Esophagus squamous epithelium (tissue), 5 donors: ENCODE measurements at places on chromosomes 5 and 9.

- no peak for DNase-seq
Observed at GRCh38 chr9:75504721-75505120, 385.8 kb upstream of the PCSK5 start.

DNA sequence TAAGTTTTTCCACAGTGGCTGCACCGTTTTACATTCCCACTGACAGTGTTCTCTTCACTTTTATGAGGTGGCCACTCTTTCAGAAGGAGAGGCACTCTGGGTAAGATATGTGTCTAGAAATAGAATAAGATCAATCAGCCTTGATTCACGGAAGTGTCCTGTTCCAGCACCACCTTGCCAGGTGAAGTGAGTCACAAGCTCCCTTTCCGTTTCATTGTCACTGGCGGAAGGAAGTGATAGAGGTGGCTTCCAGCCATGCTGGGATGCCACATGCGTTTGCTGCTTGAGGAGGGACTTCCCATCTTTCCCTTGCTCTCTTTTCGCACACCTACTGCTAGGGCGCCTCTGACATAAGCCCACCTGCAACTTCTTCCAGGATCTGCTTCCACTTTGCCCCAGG, 217.1 kb downstream of the PIK3R1 start:
- no peak for DNase-seq

- no peak for DNase-seq
Observed at GRCh38 chr5:119359737-119360413, 4.1 kb downstream of the TNFAIP8 start.

DNA sequence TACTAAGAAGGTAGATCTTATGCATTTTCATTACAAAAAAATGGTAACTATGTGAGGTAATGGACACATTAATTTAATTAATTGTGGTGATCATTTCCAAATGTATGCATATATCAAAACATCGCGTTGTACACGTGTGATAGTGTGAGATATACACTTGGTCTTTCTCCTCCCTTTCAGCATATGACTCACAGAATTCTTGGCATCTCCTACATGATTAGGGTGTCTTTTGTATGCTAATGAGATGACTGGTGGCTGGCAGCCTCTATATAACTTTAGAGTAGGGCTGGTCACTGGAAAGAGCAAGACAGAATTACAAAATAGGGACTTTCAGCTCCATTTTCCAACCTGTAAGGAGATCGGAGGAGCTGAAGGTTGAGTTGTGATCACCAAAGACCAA, 1167.6 kb downstream of the CDH12 start:
- DNase-seq = no peak

GRCh38 chr9:133204993-133205336, 4.1 kb downstream of the OBP2B start:
- no peak for DNase-seq

DNA sequence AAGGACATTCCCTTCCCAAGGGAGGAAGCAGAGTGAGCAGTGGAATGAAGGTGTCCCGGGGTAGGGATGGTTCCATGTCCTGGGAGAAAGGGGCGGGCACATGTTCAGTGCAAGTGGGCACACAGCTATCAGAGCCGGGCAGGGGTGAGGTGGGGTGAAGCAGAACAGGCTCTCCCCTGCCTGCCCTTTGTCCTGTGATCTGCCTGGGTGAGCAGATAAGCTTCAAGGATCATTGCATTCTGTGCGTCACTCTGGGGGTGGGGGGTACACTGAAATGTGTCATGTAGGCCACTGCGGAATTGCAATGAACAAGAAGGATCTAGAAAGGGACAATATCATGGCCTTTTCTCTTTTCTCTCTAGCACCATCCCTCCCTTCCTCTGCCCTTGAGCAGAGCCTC, 61.7 kb upstream of the SHB start:
- no peak for DNase-seq

DNA sequence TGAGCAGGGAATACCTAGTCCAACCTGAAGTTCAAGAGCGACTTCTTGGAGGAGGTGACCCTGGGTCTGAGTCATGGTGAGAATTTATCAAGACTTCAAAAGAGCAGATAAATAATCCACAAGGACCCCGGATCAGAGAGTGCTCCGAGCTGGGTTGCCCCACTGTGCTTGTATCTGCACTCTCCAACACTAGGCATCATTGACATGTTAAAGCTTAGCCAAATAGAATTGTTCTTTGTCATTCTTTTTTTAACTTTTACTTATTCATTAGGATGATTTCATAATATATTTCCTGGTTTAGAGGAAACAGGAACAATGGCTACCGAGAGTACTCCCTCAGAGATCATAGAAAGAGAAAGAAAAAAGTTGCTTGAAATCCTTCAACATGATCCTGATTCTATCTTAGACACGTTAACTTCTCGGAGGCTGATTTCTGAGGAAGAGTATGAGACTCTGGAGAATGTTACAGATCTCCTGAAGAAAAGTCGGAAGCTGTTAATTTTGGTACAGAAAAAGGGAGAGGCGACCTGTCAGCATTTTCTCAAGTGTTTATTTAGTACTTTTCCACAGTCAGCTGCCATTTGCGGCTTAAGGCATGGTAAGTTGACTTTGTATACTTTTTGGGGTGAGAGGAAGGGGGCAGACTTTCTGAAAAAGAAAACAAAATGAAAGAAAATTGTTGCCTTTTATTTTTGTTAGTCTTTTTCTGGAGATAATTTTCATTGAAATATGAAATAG, at the start of gene CARD6:
CARD6 (plus strand) TSS at position 300 of the 738 bp plus-strand sequence; CDS start at position 316, 16 bp downstream.
- DNase-seq = no peak

DNA sequence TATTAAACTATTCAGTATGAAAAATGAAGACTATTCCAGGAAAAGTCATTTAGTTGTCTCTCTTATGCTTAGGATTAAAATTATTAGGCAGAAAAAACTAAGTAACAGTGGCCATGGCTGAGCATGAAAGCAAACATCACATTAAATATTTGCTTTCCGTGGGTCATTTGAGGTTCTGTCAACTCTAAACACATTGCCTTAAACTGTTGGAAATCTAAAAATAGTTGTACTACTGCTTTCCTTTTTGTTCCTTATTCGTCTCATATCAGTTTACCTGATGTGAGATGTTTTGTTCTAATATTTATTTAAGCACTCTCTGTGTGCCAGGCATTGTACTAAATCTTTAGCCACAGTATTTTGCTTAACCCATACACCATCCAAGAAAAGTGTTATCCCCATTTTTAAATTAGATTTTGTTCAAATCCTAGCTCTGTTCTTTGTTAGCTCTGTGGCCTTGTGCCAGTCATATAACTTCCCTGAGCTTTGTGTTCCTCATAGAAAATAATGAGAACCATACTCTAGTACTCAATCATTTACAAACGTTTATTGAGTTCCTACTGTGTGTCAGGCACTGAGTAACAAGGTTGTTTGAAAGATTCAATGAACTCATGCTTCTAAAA, 18.7 kb upstream of the ZNF608 start:
- DNase-seq = no peak

GRCh38 chr9:3343671-3344070, 182.1 kb downstream of the RFX3 start:
- no peak for DNase-seq

DNA sequence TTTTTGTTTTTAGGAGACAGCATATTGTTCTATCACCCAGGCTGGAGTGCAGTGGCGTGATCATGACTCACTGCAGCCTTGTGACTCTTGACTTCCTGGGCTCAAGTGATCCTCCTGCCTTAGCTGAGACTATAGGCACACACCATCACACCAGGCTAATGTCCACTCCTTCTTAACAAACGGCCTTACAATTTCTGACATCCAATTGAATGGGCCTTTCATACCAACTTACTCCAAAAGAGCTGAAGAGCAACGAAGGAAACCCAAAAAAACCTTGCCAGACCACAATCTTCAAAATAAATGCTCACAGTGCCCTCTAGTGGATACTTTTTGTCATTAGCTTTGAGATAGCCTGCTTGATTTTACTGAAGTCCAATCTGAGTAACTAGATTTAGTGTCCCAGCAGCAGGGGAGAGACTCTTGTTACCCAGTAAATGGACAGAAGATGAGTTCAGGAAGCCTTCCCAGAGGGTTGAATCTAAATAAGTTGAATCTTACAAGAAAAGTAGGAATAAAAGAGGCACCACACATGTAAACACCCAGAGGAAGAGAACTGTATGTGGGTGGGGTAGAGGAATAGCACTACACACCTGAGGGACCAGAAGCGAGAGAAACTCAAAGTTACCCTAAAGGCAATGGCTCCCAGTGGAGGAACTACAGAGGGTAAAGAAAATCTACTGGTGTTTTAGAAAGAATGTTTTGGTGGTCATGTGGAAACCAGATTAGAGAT, 9.3 kb downstream of the ZNF622 start:
- DNase-seq = no peak

DNA sequence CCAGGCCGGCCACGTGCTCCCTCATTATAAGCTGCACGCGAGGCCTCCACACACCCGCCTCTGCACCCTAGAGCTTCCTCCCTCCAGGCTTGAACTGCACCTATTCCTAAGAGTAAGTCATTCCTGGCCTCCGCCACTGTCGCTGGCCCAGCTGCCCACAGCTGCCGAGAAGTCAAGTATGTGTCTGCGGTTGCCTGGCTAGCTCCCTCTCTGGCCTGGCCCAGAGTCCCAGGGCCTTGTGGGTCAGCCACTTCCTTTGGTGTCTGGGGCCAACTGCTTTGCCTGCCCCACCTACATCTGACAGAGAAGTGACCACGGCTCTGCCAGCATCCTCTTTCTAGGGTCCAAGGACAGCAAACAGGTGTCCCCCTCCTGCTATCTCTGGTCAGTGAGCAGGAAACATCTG, 18.3 kb downstream of the ABO start:
- DNase-seq = no peak

GRCh38 chr5:151005187-151005949, 15.0 kb upstream of the GPX3 start:
- no peak for DNase-seq

DNA sequence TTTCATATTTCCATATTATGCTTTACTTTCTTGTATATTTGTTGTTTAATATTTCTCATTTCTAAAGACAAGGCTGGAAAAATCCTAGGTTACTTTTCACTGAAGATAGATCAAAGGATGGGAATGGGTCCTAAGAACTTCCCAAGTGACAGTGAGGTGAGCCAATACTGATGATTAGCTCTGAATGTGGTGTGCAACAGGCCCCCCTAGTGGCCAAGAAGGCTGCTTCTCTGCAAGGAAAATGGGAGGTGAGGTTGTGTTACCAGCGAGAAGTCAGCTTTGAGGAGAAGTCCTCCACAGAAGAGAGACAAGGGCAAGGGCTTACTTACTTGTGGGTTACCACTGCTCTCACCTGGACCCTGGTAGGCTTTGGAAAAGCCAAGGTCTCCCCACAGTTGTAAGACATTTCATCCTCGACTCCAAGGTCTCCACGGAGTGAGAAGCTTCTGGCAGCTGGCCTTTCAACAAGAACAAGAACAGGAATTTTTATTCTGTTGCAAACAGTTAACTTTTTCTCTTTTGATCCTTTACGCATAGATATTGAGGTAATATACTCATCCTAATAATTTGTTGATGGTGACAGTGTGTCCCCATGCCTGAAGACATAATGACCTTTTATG, 69.9 kb downstream of the MAMDC2 start:
- DNase-seq = no peak

DNA sequence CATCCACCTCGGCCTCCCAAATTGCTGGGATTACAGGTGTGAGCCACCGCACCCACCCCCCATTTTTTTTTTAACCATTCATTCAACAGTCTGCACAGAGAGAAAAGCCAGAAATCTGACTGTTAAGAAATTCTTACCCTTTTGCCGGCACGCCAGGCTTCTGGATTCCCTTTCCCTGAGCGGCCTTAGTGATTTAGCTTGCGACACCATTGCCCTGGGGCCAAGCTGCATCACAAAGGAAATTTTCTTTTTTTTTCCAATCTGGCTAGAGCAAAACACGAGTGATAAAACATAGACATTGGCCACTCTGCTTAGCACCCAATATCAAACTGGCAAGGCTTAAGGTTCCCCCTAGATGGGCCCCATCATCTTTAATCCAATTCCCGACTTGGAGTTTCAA, 21.2 kb upstream of the ATOSB start:
- DNase-seq = no peak

- no peak for DNase-seq
Observed at GRCh38 chr9:133700819-133701320, 37.3 kb downstream of the SARDH start.

- DNase-seq = no peak
Observed at GRCh38 chr5:152125661-152126205, 201.1 kb upstream of the GLRA1 start.

- no peak for DNase-seq
Observed at GRCh38 chr5:93831449-93831848, 90.0 kb upstream of the POU5F2 start.

DNA sequence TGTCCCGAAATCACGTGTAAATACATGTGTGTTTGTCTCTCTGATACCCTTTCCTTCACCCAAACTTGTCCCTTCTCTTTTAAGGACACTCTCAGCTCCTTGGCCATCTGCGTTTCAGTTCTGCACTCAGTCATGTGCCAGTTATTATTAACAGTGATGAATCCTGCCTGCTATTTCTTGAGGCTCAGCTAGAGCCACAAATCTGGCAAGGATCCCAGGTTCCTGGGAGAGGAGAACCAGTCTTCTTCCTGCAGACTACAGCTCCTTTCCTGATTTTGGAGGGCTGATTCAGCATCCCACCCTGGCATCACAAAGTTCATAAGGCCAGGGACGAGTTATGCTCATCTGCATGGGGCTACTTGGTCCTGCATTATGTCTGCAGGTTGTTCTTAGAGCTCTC, 5.6 kb downstream of the MAMDC2 start:
- no peak for DNase-seq

GRCh38 chr9:8053501-8053900, 253.9 kb upstream of the DMAC1 start:
- no peak for DNase-seq

- DNase-seq = no peak
Observed at GRCh38 chr9:109101810-109102209, 17.9 kb downstream of the TMEM245 start.

GRCh38 chr5:107275333-107275732, 395.4 kb downstream of the EFNA5 start:
- DNase-seq = no peak

- DNase-seq = no peak
Observed at GRCh38 chr5:75524071-75524470, 12.4 kb downstream of the POLK start.
